ENCODE measurements at places on chromosomes 7 and 10.

DNA sequence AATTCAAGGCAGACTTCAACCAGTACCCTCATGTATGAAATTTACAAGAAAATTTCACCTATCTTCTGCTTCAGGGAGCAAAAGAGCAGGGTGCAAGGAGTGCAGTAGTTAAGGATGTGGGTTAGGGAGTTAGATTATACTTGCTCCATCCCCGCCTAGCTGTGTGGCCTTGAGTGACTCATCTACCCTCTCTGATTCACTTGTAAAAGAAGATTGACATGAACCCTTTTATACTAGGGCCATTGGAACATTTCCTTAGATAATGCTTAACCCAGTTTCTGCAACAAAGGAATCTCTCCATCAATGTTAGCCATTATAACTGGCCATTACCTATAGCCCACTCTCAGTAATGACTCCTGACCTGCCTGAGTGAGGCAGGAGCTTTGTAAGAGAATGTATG is 10.2 kb upstream of the HSPA12A start:
- DNase-seq, result no peak

DNA sequence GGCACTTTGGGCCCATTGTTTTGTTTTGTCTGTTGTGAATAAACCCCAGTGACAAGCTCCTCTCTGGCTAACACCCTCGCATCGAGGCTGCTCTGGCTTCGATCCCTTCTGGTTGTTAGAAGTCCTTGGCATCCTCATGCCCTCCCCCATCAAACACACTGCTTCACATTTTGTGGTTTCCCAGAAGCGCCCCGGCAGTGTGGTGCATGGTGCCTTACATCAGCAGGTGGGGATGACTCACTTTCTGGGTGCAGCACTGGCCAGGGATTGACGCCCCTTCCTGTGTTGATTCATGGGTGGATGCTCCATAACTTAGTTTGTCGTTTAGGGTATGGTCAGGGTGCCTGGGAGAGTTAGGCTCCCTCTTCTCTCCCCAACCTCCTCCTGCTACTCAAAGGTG is 51.4 kb downstream of the PLPP4 start:
- DNase-seq, result peak; percentile 5

DNA sequence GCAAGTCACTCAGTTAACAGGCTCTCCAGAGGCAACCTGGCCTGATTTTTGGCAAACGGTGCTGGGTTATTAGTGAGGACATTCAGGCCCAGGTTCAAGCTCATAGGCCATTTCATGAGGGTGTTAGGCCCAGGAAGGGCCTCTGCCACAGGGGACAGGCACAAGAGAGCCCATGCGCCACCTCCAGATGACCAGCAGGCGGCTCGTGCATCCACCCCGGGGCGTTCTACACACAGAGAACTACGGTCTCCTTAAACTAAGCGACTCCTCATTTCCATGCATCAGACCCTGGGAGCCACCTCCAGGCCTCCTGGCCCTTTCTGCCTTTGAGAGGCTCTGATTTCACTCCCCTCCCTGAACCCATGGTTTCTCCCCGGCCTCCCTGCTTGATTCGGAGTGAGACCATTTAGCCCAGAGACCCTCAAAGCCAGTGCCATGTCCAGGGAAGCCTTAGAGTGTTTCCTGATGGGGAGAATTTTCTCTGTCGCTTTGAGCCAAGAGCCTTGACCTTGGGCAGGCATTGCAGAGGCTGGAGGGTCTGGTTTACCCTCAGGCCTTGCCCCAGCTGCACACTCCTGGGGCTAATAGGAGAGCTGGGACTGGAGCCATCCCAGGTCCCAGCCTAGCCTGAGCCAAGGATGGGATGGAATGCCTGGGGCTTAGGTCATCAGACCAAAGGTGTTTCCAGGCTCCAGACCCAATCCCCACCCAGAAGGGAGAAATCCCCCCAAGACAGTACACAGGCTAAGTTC is 188.0 kb downstream of the GRID1 start:
- peak; percentile 41 for DNase-seq

DNA sequence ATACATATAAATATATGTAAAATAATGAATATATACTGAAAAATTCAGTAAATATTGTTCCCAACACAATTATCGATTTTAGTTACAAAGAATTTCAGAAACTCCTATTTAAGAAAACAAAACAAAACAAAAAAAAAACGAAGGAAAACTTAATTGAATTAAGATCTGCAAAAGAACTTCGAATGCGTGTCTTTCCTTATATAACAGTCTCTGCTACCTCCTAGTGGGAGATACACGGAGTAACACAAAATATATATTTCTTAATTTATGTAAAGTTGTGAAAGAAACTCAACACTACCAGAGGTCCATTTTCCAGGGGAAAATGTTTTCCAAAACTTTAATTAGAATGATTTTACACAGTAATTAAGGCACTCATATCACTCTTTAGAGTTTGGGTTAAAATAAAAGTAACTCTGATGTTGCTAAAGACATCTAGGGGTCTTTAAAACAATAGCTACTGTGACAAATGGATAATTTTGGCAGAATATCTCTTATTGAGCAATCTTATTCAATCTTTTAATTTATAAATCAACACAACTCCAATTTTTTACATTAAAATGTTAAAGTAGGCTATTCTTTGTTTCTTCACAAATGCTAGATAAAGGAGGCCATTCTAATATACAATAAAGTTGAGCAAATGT is 41.6 kb downstream of the NEBL start:
- peak; percentile 43 for DNase-seq

GRCh38 chr7:39033885-39034624 is 56.3 kb downstream of the POU6F2 start:
- DNase-seq, result peak; percentile 35

DNA sequence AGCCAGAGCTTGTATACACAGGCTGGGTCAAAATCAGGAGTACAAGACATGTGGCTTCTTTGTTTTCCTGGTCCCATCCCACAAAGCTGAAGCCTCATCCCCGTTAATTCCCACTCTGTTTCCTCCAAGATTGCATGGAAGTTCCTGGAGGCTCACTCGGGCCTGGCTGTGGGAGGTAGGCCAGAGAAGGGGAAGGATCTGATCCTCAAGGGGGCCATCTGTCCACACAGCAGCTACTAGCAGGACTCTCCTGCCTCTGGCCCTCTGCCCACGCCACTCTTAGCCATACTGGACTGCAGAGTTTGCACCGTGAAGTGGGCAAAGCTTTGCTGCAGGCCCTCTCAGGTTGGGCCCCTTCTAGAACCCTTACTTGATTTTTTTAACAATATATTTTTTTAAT is 160.6 kb downstream of the FGFR2 start:
- DNase-seq, result peak; percentile 3

- DNase-seq, result no peak
Observed at GRCh38 chr7:26029911-26030310, 122.1 kb upstream of the NFE2L3 start.

DNA sequence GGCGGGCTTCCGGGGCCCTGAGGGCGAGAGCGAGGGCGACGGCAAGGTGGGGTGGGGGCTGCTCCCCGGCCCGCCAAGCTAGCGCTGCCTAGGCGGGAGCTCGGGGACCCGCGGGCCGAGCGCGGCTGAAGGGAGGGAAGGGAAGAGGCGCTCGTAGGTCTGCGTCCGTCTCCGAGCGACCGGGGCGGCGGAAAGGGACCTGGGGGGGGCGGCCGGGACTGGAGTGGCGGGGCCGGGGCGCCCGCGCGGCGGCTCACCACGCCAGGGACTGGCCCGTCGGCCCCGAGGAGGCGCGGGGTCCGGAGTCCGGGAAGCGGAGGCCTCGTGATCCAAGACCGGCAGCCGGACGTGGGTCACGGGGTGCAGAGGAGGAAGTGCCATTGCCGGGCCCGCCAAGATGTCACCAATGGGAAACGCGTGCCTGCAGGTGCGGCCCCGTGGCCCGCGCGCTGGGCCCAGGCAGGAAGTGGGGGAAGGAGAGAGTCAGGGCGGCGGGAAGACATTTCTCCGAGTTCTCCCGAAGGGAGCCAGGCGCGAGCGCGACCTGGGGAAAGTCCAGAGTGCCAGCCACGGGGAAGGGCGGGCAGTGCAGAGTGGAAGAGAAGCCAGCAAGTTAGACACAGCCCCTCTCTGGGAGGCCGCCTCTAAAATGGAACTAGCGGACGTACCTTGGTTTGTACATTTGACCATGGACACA is 11.9 kb downstream of the HNRNPF start:
- peak; percentile 91 for DNase-seq

DNA sequence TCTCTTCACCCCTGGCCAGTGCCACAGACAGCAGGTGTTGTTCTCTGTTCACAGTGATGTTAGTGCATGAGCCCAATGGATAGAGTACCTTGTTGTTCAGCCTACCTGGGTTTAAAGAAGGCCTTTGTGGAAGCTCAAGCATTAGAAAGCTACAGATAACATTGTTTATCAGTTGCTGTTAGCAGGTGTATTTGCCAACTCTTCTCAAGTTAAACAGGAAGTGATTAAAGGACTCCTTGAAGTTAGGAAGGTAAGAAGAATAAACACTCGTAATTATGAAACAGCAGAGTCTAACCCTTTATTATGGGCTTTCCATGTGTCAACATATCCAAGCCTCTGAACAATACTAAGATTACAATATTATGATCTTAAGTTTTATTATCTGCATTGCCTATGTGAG is 25.9 kb downstream of the RGR start:
- DNase-seq, result peak; percentile 40

DNA sequence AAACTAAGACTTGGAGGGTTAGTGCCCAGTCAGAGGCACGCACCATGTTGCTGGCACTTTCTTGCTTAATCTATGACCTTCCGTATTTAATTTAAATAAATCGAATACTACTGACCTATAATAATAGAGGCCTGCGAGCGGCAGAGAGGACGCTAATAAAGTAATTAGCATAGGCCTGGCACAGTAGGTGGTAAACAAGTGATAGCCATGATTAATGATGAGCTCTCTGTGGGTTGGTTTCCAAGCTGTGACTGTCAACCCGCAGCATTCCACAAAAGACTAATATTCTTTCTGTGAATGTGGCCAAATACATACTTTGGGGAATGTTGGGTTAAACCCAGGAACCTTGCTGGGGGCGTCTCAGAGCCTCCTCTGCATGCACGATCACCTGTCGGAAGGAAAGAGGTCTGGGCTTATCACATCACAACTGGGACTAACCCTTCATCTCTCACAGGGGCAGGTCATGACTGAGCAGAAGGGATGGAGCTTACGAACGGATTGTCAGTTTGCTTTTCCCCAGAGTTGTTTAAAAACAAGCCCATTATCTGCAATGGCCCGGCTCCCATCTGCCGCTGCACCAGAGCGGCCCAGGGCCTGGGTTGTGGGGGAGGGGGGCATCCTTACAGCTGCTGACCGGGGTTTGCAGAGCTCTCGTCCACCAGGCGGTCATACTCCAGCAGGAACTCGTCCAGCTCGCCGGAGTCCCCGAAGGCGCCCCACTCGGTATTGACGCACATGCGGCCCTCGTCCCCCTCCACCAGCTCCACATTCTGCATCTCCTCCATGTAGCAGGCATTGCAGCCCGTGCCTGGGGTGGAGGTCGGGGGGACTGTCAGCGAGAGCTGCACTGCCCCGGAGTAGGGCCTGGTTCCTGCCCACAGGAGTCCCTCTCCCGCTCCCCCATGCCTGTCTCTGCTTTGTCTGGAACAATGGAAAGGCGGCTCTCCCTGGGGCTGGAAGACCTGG is 6.2 kb upstream of the MYL7 start:
- DNase-seq, result peak; percentile 39

DNA sequence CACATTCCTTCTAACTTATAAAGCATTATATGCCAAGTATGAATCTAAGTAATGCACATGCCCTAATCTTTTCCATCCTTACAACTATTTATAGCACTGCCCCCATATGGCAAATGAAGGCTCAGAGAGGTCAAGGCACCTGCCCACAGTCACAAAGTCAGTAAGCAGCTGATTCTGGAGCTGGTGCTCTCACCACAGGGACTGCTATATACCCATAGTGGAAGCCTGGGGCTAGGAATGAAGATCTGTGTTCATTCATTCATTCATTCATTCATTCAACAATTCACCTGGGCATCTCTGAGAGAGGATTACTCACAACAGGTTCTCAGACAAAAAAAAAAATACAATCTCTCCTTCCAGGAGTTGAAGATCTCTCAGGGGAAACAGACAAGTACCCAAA is 213.4 kb downstream of the KCNMA1 start:
- DNase-seq, result no peak

- DNase-seq, result peak; percentile 64
Observed at GRCh38 chr7:70322856-70323255, 724.6 kb downstream of the AUTS2 start.

DNA sequence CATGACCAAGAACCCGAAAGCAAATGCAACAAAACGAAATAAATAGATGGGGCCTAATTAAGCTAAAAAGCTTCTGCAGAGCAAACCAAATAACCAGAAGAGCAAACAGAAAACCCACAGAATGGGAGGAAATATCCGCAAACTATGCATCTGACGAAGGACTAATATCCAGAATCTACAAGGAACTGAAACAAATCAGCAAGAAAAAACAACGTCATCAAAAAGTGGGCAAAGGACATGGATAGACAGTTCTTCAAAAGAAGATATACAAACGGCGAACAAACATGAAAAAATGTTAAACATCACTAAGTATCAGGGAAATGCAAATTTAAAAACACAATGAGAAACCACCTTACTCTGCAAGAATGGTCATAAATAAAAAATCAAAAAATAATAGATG is 35.3 kb upstream of the CACUL1 start:
- DNase-seq, result no peak

DNA sequence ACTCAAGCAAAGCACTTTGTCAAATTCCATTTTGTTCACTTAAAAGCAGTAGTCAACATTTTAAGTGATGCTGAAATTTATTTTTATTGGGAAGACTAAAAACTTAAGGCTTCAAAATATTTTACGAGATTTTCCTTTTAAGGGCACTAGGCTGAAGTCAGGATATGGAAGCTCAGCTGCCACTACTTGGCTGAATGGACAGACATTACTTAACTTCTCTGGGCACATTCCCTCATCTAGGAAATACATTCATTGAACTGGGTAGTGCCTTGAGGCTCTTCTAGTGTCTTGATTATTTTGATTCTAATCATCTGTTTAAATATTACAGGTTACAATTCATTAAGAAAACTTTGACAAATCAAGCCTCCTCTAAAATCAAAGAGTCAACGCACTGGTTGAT is 11.1 kb downstream of the MEOX2 start:
- no peak for DNase-seq

- no peak for DNase-seq
Observed at GRCh38 chr7:39712751-39713150, 89.4 kb downstream of the RALA start.

DNA sequence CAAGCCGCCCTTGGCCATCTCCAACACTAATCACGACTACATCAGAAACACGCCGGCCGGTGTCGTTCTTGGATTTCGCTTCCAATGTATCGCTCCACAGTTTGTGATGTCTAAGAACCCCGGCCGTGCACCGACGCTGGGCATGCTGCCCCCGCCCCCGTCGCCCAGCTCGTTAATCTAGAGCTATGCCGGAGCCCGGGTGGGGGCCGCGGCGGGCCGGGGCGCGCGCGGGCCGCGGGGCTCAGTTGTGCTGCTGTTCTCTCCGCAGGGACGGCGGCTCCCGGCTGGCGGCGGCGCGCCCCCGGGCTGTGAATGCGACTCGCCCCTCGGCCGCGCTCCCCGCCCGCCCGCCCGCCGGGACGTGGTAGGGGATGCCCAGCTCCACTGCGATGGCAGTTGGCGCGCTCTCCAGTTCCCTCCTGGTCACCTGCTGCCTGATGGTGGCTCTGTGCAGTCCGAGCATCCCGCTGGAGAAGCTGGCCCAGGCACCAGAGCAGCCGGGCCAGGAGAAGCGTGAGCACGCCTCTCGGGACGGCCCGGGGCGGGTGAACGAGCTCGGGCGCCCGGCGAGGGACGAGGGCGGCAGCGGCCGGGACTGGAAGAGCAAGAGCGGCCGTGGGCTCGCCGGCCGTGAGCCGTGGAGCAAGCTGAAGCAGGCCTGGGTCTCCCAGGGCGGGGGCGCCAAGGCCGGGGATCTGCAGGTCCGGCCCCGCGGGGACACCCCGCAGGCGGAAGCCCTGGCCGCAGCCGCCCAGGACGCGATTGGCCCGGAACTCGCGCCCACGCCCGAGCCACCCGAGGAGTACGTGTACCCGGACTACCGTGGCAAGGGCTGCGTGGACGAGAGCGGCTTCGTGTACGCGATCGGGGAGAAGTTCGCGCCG is 1.9 kb downstream of the VWC2 start:
- DNase-seq, result no peak
